ENCODE measurements at places on chromosomes 1 and 21.

DNA sequence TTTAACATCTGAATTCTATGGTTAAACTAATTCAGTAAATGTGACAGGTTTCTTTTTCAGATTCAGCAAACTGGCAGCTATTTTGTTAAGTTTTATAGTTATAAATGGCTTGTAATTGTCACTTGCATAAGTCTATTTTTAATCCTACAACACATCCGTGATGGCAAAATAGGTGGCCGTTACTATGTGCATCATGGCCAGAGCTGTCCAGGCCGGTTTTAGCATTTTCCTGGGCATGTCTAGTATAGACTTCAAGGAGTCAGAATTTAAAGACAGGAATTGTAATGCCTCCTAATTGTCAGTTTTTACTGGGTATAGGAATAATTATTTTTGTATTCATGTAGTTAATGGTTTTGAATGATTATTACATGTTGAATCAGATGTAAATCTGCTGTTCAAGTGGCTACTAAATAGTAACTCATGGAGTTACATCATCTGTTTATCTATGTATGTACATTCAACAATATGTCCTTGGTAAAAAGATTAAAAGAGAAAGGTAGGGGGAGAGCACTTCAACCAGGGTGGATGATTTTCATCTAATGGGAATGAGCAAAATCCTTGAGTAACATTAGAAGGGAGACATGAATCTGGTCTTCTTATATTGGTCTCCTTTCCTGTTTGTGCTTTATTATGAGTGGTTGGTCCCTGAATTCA, 3.2 kb upstream of the B3GALT2 start:
- no peak for DNase-seq

GRCh38 chr1:30844631-30845030, 63.9 kb downstream of the SDC3 start:
- DNase-seq, result no peak

DNA sequence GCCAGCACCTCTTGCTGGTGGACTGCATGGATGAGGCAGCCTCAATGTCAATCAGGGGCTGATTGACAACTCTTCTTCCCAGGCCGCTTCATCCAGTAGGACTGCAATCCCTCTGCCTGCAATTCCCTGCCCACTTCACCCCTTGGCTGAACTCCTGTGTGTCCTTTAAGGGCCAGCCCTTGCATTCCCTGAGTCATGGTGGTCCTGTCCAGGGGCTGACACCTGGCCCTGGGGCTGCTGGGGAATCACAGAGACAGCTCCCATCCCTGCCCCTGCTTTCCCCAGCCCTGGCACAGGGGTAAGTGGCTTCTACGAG, 4.6 kb upstream of the EPS8L3 start:
- DNase-seq, result no peak

GRCh38 chr1:70072231-70072751, 133.1 kb downstream of the LRRC40 start:
- no peak for DNase-seq

DNA sequence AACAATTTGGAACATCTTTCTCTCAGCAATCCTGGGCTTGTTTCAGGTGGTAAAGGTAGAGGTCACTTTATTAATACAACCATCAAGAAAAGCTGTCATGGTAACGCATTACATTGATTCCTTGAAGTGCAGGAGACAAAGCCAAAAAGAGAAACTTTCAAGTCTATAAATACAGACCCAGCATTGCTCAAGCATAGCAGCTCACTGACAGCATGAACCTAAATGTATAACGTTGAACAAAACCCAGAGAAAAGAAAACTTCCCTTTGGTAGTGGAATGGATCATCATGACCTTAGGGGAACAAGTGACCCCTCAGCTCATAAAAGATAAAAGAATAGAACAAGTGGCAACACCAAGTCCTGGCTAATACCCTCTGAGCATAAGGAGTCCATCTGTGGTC, 332.2 kb downstream of the NTNG1 start:
- no peak for DNase-seq

GRCh38 chr1:235429143-235429542, 61.9 kb downstream of the TBCE start:
- no peak for DNase-seq

GRCh38 chr1:72885017-72885416, 602.7 kb upstream of the NEGR1 start:
- no peak for DNase-seq

DNA sequence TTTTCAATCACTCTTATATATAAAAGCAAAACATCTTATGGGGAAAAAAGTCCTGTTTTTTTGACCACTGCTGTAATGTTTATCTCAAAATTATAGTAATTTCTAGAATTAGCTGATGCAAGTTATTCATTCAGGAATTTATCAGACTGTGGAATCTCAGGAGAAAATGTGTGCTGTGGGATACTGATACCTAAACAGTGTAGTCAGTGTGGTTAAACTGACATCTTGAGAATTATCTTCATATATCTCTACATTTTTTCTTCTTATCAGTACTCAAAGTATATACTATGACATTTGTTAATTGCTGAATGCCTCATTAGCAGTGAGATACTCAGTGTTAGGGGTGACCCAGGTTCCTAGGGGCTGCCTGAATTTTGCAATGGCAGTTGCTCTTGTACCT, 839.3 kb downstream of the KCNT2 start:
- no peak for DNase-seq

DNA sequence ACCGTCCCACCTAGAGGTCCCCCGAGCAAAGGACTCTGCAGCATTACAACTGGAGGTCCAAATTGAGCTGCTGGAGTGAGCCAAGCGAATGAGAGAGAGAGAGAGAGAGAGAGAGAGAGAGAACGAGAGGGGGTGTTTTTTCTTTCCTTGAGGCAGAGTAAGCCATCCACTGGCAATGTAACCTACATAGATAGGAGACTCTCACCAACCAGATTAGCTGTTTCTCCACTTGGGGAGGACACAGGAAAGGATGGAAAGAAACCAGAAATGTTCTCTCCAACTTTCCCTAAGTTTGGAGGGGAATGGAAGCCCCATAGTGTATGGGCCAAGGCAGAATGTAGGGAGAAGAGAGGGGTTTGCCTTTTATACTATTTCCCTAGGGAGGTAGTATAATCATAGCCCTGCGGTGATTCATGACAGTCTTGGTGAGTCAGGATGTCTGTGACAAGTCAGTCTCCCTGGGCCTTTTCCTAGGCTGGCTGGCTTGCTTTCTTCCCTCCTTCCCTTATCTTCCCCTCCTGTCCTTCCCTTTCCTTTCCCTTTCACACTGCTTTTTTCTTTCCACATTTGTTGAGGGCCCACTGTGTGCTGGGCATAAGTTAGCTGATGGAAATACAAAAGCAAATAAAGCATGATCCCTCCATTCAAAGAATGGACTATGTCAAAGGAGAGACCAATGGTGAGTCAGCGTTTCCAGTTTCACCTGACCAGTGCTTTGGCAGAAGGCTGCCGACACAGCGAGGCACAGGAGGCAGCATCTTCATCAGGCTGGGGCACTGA, 7.1 kb downstream of the FNDC7 start:
- peak; percentile 26 for DNase-seq
